ENCODE measurements at places on chromosomes 3 and 15.
A peak's percentile ranks its signal among the peaks of the same experiment; 100 is the strongest.

DNA sequence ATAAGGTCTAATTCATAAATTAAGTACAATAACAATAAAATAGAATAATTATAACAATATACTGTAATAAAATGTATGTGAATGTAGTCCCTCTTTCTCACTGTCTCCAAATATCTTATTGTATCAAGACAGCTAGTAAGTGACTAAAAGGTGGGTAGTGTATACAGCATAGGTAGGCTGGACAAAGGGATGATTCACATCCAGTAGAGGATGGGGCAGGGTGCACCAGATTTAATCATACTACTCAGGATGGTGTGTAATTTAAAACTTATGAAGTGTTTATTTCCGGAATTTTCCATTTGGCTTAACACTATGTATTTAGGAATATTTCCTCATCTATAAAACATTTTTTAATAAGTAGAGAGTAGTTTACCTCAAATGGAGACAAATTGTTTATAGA, 876.1 kb upstream of the CADM2 start:
- DNase-seq: no peak

DNA sequence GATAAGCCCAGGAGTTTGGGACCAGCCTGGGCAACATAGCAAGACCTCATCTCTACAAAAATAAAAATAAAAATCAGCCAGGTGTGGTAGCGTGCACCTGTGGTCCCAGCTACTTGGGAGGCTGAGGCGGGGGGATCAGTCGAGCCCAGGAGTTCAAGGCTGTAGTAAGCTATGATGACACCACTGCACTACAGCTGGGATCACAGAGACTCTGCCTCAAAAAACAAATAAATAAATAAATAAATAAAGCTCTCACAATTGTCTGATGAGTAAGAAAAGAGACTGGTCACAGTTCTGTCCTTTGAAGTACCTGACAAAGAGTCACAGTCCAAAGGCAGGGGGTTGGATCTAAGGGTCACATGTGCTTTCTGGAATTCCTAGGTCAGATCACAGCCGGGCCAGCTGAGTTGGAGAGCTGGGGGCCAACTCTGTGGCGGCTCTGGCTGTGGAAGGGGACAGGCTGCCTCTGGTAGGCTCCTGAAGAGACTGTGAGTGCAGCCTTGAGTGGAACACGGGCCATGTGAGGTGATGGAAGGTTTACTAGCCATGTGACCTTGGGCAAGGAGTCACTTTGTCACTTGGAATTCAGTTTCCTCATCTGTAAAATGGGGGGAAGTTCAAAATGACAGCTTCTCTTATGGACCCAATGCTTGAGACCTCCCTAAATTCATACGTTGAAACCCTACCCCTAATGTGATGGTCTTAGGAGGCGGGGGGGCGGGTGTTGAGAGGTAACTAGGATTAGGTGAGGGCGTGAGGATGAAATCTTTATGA, 47.2 kb downstream of the WHAMM start:
- DNase-seq: no peak

GRCh38 chr3:45841757-45842491, at the start of gene LZTFL1:
Gene LZTFL1, minus strand, starts transcription at chr3:45842119. Its CDS starts 128 bp downstream, at chr3:45841991.
- DNase-seq: peak; percentile 99

DNA sequence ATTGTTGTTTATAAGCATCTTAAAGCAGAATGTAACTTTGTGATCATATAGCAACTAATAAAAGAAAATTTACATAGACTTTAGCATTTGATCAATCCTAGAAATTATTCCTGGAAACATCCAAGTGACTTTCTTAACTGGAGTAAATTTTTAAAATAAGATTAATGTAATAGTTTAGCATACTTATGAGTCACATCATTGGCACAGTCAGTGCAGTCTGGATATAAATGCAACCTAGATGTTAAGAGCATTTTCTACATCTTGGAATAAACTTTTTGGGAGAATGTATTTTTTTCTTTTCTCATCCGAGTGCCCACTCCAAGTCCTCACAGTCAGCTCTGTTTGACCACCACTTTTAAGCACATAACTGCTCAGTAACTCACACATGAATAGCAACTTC, 324.6 kb upstream of the PLSCR5 start:
- DNase-seq: no peak

- no peak for DNase-seq
Measured at GRCh38 chr15:87209891-87210689, 1046.4 kb downstream of the NTRK3 start.
